ENCODE measurements at places on chromosomes 7 and 10.
A peak's percentile ranks its signal among the peaks of the same experiment; 100 is the strongest.

DNA sequence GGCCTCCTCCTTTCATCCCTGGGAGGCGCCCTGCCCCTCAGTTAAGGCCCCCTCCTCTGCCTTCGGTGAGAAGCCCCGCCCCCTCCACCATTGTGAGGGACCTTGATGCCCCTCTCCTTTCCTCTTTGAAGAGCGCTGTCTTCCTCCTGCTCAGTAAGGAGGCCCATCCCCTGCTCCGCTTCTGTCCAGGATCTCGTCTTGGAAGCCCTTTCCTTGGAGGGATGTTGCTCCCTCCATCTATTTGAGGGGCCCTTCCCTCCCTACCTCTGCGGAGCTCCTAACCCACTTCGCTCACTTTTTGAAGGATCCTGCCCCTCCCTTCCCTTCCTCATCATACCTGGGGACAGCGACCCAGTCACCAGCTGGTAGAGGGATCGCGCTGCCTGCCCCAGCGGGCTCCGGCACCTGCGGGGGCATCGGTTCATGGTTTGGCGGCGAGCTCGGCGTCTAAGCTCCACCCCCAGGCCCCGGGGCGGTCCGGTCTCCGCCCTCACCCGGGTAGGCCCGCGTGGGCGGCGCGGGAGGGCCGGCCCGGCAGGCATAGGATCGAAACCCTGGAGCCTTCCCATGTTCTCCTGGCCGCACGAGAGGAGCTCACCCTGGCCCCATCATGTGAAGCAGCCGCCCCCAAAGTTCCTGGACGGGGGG lies 4.1 kb downstream of the KCNIP2 start:
- no peak for DNase-seq

GRCh38 chr10:128727114-128727513 lies 600.9 kb upstream of the MKI67 start:
- DNase-seq: no peak

GRCh38 chr7:100763556-100764140 lies 30.3 kb downstream of the ZAN start:
- no peak for DNase-seq

DNA sequence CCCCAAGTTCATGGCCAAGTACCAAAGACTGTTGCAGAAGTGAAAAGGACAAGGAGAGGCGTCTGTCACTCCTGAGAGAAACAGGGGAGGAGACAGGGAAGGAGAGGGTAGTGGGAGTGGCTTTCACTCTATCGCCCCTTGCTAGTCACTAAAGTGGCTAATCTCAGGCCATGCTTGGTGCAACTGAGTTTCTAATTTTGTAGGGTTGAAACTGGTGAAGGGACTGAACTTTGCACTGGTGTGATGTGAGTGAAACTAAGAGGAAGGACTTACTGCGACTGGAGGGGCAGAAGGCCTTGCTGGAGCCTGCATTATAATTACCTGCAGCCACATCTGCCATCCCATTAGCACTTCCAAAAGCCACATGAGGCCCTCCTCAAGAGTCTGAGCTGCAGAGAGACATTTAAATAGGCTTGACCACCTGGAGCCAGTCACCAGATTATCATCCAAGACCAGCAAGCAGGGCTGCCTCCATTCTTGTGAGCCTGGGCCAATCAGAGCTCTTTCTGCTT lies 107.2 kb upstream of the EEPD1 start:
- DNase-seq: no peak

GRCh38 chr10:17943033-17943745 lies 8.5 kb upstream of the SLC39A12 start:
- DNase-seq: no peak

DNA sequence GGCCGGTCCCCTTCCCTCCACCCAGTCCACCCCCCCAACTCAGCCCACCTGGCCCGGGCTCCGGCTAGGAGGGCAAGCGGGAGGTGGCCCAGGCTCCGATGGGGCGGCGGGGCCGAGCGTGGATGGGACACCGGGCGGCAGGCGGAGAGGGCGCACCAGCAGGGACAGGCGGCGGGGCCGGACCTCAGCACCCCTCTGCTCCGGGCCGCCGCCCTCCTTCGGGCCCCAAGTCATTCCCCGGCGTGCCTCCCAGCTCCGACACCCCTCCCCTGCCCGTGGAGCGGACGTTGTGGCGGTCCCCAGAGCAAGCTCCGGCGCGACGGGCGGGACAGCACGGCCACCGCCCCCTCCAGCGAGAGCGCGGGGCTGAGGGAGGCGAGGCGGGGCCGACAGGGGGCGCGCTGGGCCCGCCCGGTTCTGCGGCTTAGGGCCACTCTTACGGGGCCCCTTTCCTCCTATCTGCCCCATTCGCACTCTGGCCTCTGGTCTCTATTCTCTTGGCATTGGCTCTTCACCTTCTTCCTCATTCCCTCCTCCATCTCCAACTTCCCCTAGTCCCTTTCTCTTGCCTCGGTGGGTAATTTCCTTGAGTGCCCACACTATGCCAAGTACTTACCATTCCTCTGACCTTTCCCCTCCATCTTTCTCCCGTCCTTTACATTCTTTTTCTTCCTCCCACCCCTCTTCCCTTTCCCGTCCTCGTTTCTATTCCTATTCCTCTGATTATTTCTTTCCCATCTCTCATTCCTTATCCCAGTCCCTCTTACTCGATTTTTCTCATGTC lies 701 bp upstream of the GBX1 start:
- peak; percentile 46 for DNase-seq

- no peak for DNase-seq
These were observed 9.1 kb downstream of the UNCX start for GRCh38 chr7:1241603-1242255.

GRCh38 chr10:76975126-76975525 lies 662.5 kb downstream of the KCNMA1 start:
- no peak for DNase-seq

DNA sequence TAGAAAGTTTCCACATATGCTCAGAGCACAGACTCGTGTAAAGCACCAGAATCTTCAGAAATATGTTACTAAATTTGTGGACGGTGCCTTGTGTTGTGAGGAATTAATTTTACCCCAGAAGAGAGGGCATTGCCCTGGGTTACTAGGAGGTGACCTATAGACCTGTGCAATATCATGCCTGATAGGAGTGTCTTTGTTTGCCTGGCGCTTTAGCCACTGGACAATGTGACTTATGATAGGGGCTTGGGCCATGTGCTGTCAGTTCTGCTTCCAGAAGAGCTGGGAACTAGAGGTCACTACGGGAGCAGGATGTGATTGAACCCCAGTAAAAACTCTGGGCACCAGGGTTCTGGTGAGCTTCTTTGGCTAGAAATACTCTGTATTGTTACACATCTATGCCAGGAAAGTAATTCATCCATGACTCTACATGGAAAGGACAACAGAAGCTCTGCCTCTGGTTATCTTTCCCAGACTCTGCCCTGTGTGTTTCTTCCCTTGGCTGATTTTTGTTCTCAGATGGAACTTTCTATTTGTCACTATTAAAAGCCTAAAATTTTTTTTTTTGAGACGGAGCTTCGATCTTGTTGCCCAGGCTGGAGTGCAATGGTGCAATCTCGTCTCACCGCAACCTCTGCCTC lies 75.5 kb downstream of the SIRT1 start:
- no peak for DNase-seq

- DNase-seq: no peak
These were observed 808.1 kb downstream of the GRID1 start for GRCh38 chr10:85558533-85558932.

GRCh38 chr7:55336540-55336939 lies 28.6 kb upstream of the LANCL2 start:
- no peak for DNase-seq

GRCh38 chr10:14693891-14694290 lies 80.8 kb downstream of the FAM107B start:
- DNase-seq: no peak

DNA sequence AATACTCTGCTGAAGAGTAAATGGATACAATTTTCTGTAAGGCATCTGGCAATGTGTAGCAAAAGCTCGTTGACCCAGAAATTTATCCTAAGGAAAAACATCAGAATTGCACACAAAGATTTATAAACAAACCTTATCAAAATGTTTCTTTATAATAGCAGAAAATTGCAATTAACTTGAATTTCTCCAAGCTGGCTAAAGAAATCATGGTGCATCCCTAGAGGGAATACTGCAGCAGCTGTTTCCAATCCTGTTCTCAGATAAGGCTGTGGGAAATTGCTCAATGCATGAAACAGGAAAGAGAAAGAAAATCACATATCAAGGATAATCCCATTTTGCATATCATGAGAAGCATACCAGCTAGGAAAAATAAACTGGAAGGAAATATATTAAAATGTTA lies 18.7 kb downstream of the TACR2 start:
- no peak for DNase-seq

DNA sequence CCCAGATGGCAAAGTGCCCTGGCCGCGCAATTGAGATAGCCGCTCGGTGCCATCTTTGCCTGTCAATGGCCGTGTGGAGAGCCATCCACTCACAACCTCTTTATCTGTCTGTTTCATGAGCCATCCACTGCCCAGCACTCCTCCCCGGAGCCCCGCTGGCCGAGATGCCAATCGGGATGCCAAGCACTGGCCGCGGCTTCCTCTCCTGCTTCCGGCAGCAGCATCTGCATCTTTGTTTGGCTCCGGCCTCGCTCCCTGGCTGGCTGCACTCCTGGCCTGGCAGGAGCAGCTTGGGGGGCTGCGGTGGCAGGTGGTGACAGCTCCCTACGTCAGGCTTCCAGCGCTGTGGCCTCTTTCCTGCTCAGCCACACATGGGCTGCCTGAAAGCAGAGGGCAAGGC lies 231.7 kb downstream of the USP6NL start:
- no peak for DNase-seq

DNA sequence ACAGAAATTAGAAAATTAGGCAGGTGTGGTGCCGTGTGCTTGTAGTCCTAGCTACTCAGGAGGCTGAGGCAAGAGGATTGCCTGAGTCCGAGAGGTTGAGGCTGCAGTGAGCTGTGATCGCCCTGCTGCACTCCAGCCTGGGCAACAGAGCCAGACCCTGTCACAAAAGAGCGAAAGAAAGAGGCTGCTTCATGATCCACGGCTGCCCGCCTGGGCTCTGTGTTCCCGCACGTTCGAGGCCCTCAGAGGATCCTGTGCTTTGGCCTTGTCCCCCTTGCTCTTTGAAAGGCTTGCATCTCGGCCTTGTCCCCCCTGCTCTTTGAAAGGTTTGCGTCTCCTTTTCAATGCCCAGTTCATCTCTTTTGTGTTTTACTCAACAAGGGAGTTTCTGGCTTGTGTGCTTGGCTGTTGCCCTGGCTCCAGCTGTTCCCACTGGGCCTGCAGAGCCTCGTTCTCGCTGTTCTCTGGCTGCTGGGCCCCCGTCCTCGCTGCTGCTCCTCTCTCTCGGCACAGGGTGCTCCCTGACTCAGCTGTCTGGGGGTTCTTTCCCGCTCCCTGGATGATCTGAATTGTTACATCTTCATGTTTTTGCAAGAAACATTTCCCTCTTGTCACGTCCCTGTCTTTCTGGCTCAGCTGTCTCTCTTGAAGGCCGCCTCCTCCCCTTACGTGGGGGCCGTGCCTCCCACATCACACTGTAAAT lies 45.1 kb upstream of the INPP5A start:
- no peak for DNase-seq

- no peak for DNase-seq
These were observed 144.0 kb downstream of the PLPP4 start for GRCh38 chr10:120600871-120601649.

- peak; percentile 21 for DNase-seq
These were observed 335.7 kb downstream of the PHTF2 start for GRCh38 chr7:78134256-78134655.

DNA sequence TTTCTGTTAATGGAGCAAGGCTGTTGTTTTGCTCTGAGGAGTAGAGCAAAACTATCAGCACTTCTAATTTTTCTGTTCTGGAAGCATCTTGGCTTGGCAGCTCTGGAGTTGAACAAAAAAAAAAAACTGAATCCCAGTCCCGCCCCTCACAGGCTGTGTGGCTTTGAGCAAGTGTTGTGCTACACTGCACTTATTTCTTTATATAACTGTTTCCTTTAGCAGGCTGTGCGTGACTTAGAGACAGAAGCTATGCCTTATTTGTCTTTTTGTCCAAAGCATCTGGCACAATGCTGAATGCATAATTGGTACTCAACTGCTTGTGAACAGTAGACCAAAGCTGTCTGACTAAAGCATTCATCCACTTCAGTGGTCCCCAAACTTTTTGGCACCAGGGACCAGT lies 96.1 kb downstream of the AMPH start:
- DNase-seq: no peak

- no peak for DNase-seq
These were observed 13.1 kb downstream of the INHBA start for GRCh38 chr7:41689815-41690214.

DNA sequence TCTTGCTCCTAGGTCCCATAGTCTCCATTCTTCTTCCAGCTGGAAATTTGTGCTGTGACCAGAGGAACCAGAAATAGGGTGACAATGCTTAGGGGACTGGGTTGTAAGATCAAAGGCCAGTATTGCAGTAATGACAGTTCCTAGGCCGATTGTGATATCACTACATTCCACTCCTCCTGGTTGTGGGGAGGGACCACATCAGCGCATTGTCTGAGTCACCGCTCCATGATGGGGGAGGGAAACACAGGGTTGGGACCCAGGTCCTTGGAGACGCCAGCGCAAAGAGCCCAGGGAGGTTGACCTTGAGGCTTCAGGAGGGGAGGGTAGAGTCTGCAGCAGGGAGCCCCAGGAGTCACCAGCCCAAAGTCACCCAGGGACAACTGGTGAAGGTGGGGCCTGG lies 20.8 kb upstream of the GGCT start:
- no peak for DNase-seq

DNA sequence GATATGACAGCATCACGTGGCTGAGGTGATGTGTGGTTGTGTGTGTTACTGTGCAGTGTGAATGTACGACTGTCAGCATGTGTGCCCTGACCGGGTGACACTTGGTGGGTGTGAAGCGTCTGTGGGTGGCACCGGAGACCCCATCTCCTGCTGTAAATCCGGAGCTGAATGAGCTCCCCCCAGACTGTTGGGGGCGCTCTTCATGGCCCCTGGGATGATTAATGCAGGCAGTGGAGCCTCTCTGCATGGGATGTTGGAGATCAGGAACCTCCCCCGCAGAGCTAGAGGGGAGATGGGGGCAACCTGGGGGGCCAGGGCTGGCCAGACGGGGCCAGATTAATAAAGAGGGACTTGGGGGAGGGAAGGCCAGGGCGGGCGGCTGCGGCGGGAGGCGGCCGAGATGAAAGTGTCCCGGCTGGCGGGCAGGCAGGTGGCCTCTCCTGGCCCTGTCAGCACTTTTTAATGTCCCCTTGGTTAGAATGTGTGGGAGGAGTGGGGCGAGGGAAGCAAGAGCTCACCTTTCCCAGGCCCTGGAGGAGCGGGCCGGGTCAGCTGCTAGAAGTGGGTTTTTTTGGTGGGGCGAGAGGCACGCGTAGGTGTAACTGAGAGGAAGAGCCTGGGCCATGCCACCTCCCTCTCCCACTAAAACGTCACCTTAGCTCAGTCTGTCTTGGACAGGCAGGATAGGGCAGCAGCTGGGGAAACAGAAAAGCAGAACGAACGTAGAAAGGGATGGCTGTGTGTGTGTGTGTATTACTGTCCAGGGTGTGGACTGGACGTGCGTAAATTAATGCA lies 34.1 kb downstream of the HIF1AN start:
- no peak for DNase-seq
